K562 (cell line): ENCODE measurements at places on chromosomes 4 and X.

DNA sequence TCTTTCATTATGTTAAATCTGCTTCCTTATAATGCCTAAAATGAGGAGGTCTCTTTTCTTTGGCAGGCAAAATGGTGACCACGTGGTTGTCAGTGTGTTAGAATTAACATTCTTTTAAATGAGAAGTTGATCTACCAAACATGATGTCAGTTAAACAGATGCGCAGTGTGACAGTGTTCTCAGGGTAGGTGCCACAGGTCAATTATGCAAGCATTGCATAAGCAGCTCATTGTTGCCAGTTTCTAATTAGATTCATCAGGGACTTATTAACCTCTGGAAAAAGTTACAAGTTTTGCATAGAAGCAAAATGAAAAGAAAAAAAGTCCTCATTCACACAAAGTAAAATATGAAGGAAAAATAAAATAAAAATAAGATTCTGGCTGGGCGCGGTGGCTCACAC is 324.1 kb upstream of the GALNT7 start:
- no peak for DNase-seq

DNA sequence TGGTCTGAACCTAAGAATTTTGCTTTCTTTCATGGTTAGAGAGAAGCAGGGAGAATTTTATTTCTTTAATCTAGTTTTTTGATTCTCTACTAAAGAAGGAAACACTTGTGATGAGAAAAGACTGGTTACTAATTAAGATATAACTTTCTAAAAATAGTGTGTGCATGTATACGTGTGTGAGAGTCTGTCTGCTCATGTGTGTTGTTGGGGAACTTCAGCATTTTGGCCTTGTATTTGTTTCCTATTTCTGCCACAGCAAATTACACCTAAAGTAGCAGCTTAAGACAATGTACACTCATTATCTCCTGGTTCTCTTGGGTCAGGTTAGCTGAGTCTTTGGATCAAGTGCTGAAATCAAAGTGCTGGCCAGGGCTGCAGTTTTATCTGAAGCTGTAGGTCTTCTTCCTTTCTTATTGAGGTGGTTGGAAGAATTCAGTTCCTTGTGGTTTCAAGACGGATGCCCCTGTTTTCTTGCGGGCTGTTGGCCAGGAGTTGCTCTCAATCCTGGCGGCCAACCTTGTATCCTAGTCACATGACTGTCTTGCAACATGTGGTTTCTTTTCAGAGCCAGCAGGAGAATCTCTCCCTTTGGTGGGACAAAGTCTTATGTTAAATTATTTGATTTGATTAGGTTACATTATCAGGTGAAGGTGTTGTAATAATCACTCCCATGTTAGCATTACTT is 188.4 kb upstream of the CLNK start:
- no peak for DNase-seq

- no peak for DNase-seq
Measured at GRCh38 chr4:5128569-5128968, 77.3 kb downstream of the STK32B start.

DNA sequence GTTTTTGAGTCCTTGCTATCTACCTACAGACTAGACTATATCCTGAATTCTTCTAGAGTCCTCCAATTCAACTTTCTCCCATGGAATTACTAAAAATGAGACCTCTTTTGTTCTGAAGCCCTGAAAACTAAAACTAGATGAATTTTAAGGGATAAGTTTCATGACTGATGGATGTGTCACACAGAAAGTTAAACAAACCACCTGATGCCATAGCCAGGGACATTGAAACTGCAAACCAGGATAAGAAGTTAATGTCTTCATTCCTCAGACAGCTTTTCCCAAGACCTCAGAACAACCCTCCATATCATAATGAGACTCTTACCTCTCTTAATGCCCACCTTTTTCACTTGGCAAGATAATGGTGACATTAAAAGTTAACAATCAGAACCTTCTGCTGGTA is 81.5 kb upstream of the PTPN13 start:
- no peak for DNase-seq

GRCh38 chrX:154019633-154020528 is at the start of gene IRAK1:
Gene IRAK1, minus strand, starts transcription at chrX:154019902. Its CDS starts 90 bp downstream, at chrX:154019812.
- DNase-seq, result peak; percentile 82

GRCh38 chr4:178086320-178086719 is 644.1 kb upstream of the AGA start:
- no peak for DNase-seq

- DNase-seq, result no peak
Measured at GRCh38 chr4:25621027-25621930, 34.4 kb upstream of the SLC34A2 start.

DNA sequence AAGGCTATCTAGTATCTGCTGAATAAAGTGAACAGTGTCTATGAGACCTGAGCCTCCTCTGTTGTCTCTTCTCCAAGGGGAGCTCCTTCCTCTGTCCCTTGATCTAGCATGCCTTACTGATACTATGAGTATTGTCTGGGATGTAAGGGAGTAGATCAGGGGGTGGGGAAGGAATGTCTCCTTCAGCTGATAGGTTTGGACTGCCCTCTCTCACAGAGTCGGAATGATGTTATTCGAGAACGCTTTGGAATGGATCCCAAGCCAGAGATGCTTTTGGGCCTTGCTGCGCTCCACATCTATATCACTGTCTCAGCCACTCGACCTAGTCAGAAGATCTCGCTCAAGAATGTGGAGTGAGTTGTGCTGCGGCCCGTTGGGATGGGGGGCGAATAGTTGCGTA is 68.3 kb upstream of the PRPS1 start:
- no peak for DNase-seq

DNA sequence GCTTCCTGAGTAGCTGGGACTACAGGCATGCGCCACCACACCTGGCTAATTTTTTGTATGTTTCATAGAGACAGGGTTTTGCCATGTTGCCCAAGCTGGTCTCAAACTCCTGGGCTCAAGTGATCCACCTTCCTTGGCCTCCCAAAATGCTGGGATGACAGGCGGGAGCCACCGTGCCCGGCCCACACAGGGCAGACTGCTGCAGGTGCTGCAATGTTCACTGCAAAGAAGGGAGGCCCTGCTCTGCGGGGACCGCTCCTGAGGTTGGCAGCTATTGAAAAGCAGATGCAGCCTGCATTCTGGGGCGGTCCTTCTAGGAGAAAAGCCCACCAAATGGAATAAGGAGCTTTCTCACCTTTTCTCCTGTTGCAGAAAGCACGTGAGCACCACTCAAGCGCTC is 5.0 kb downstream of the ARSD start:
- DNase-seq, result no peak

- no peak for DNase-seq
Measured at GRCh38 chr4:184064877-184065276, 152.8 kb downstream of the ENPP6 start.

GRCh38 chr4:176614793-176615192 is 177.9 kb downstream of the VEGFC start:
- DNase-seq, result no peak
